ENCODE measurements at places on chromosomes 5 and 9. TPM values are rescaled to one million over a fixed set of nuclear protein-coding genes. Genes with fewer than 3 reads are reported as not detected.

BARHL1 gene
- not detected for total RNA-seq

MLANA gene
- total RNA-seq: not detected

NRARP gene
- 3.8 TPM for total RNA-seq

SV2C gene
- total RNA-seq: 0.16 TPM

KIAA1958 gene
- total RNA-seq: 8.4 TPM

FBP2 gene
- total RNA-seq: not detected

KIF12 gene
- total RNA-seq: not detected

SLC34A3 gene
- not detected for total RNA-seq

CORO2A gene
- 0.77 TPM for total RNA-seq

PAPPA gene
- 3.4 TPM for total RNA-seq

LIX1 gene
- 0.67 TPM for total RNA-seq

SPINK6 gene
- total RNA-seq: not detected

BAAT gene
- total RNA-seq: not detected

IFNB1 gene
- not detected for total RNA-seq

TTC16 gene
- not detected for total RNA-seq

ACSL6 gene
- total RNA-seq: 3.6 TPM

NKD2 gene
- total RNA-seq: 1.9 TPM

DRD1 gene
- total RNA-seq: not detected

PLPP6 gene
- total RNA-seq: 7.8 TPM

KCNMB1 gene
- total RNA-seq: 78.3 TPM

TYRP1 gene
- total RNA-seq: 2.2 TPM

GRM6 gene
- not detected for total RNA-seq

HTR1A gene
- not detected for total RNA-seq

LCN15 gene
- not detected for total RNA-seq

ANKRD31 gene
- 0.27 TPM for total RNA-seq

GABRA6 gene
- not detected for total RNA-seq

PKD2L2 gene
- not detected for total RNA-seq

Data from gastroesophageal sphincter (tissue), 4 donors.